ENCODE measurements at places on chromosomes 3 and 15. TPM values are rescaled to one million over a fixed set of nuclear protein-coding genes. Genes with fewer than 3 reads are reported as not detected.

AGTR1 gene
- total RNA-seq: 35.2 TPM

- H3K27me3 ChIP-seq: no peaks in the 10 kb centered on the region
- no peaks in the 10 kb centered on the region for H3K4me1 ChIP-seq
- no peak overlapping the region for H3K27ac ChIP-seq
- no peak overlapping the region for H3K4me3 ChIP-seq
- no peaks in the 10 kb centered on the region for H3K36me3 ChIP-seq
- DNase-seq: no peak
Observed at GRCh38 chr3:48280881-48281280, 40.0 kb downstream of the ZNF589 start.

GRCh38 chr3:58184309-58184981, 26.3 kb downstream of the DNASE1L3 start:
- H3K27me3 ChIP-seq: no peaks in the 10 kb centered on the region
- H3K4me1 ChIP-seq: no peaks in the 10 kb centered on the region
- no peak for DNase-seq
- no peaks in the 10 kb centered on the region for H3K36me3 ChIP-seq
- H3K27ac ChIP-seq: no peak overlapping the region
- no peak overlapping the region for H3K4me3 ChIP-seq

GRCh38 chr3:71463617-71464016, 119.9 kb downstream of the FOXP1 start:
- H3K36me3 ChIP-seq: no peaks in the 10 kb centered on the region
- H3K4me1 ChIP-seq: peaks cover 17% of the 10 kb centered on the region

- no peaks in the 10 kb centered on the region for H3K4me1 ChIP-seq
- H3K36me3 ChIP-seq: peaks cover 27% of the 10 kb centered on the region
- H3K27ac ChIP-seq: peak overlapping the region; percentile 78
- DNase-seq: no peak
Observed at GRCh38 chr15:64747578-64747977, 27.8 kb downstream of the RBPMS2 start.

DNA sequence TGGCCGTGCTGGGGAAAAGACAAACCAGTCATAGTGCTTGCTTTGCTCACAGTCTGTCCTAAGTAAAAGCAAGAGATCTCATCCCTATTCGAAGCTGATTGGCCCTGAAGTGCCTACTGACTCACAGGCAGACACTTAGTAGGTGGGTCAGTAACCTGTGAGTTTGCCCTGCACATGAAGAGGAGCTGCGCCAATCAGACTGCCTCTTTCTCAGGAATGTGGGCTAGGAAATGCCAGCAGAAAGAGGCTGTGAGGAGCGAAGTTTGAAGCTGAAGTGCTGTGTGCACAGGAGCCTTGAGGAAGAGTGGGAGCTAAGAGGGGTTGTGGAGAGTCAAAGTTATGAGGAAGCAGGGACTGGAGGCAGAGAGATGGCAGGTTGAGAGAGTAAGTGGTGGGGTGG, 126.8 kb downstream of the IL20RB start:
- DNase-seq: no peak
- no peak overlapping the region for H3K4me3 ChIP-seq
- no peaks in the 10 kb centered on the region for H3K27me3 ChIP-seq
- H3K27ac ChIP-seq: no peak overlapping the region

- H3K4me1 ChIP-seq: no peaks in the 10 kb centered on the region
- no peak overlapping the region for H3K4me3 ChIP-seq
- no peak overlapping the region for H3K27ac ChIP-seq
Observed at GRCh38 chr3:13189639-13190377, 116.6 kb upstream of the IQSEC1 start.

- H3K4me3 ChIP-seq: no peak overlapping the region
- no peak for DNase-seq
- peaks cover 10% of the 10 kb centered on the region for H3K4me1 ChIP-seq
- H3K36me3 ChIP-seq: no peaks in the 10 kb centered on the region
Observed at GRCh38 chr3:160885791-160886286, 129.8 kb downstream of the PPM1L start.

DNAH12 gene
- not detected for total RNA-seq

DNA sequence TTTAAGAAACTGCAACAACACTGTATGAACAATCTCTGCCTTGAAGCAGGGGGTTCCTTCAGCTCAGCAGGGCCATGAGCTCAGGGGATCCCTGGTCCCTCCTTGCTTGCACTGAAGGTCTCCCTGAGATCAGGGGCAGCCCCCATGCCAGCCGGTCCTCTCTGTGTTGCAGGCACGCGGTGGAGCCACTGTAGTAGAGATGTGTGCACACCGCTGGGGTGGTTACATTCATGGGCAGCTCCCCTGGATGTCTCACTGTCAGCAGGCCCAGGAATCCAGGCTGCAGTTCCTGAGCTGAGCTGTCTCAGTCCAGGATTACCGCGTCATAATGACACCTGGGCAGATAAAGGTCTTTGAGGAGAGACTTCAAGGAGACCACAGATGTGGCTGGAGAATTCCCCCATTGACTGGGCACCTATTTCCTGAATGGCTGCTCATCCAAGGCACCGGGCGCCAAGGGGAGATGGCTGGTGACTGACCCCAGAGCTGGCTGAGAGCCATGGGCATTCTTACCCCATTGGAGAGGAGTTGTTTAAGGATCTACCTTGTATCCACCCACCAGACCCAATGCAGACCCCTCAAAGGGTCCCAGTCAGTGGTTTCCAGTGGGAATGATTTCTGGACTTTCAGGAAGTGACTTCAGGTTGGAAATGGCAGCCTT, 10.4 kb upstream of the KLF13 start:
- no peak for DNase-seq
- no peak overlapping the region for H3K27ac ChIP-seq
- no peak overlapping the region for H3K4me3 ChIP-seq

DNA sequence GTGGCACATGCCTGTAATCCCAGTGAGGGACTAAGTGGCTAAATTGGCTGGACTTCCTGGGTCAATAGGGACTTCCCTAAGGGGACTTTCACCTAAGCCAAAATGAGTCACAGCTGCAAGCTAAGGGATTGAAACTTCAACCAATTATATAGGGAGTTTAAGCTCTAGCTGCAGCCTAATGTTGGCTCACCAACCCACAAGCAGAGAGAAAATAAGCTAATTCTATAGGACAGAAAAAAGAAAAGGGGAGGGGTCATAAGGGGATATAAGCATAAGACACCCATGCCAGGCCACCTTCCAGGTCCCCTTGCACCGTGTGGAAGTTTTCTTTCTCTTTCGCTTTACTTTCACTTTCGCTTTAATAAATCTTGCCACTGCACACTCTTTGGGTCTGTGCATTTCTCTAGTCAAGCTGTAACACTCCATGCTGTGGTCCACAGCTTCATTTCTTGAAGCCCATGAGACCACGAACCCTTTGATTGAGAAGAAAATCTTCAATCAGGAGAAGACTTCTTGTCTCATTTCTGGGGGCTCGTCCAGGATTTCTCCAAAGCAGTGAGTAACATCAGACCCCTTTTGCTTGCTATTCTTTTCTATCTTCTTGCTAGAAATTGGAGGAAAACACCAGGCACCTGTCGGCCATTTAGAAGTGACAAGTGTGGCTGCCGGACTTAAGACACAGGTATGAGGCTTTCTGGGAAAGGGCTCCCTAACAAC, 192.3 kb downstream of the IGSF11 start:
- no peaks in the 10 kb centered on the region for H3K4me1 ChIP-seq
- H3K36me3 ChIP-seq: no peaks in the 10 kb centered on the region

NAALADL2 gene
- 2.5 TPM for total RNA-seq

TMEM40 gene
- total RNA-seq: 1.8 TPM

LRRC49 gene
- 23.4 TPM for total RNA-seq

SPTSSB gene
- total RNA-seq: not detected

DNA sequence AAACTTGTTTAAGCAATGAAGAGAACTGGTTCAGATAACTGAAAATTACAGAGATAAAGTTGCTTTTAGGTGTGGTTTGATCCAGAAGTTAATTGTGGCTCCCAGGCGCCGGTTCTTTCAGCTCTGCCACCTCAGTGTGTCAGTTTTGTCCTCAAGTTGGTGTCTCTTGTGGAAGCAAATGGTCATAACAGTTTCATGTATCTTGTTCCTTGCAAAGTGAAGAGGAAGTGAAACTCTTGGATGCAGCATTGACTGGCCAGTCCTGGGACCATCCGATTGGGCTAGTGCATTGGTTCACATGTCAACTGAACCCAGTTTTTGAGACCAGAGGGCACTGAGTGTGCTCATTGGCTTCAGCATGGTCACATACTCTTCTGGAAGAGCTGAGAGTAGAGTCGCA, 181.4 kb upstream of the GRM7 start:
- no peaks in the 10 kb centered on the region for H3K4me1 ChIP-seq
- H3K27me3 ChIP-seq: no peaks in the 10 kb centered on the region
- no peaks in the 10 kb centered on the region for H3K36me3 ChIP-seq
- H3K27ac ChIP-seq: no peak overlapping the region
- no peak overlapping the region for H3K4me3 ChIP-seq

DNA sequence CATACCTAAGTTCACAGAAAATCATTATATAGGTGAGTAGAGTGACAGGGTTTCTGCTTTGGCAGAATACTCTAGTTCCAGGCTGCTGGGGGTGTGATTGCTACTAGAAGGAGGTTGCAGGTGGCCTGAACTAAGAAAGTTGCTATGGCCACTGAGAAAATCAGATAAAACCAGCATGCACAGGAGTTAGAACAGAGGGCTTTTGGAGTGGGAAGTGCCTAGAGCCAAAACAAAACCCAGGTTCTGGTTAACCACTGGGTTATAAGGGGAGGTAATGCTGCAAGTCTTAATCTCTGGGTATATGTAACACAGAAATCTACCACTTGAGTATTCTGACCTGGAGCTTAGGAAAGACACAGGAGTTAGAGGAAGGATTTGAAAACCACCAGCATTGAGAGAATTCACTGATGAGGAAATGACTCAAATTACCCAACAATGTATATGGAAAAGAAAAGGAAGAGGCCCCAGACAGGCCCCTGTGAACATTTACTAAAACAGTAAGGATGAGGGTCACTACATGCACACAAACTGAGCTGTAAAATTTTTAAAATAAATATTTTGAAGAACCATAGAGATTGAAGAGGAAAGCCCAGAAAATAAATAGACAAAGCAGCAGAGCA, 60.0 kb downstream of the PLOD2 start:
- H3K4me1 ChIP-seq: peaks cover 6% of the 10 kb centered on the region
- no peak for DNase-seq
- H3K36me3 ChIP-seq: peaks cover 31% of the 10 kb centered on the region
- H3K4me3 ChIP-seq: no peak overlapping the region
- no peaks in the 10 kb centered on the region for H3K27me3 ChIP-seq

- no peak for DNase-seq
- H3K27me3 ChIP-seq: no peaks in the 10 kb centered on the region
- no peaks in the 10 kb centered on the region for H3K36me3 ChIP-seq
- no peak overlapping the region for H3K4me3 ChIP-seq
Observed at GRCh38 chr3:67109651-67110204, 111.6 kb downstream of the KBTBD8 start.

DNA sequence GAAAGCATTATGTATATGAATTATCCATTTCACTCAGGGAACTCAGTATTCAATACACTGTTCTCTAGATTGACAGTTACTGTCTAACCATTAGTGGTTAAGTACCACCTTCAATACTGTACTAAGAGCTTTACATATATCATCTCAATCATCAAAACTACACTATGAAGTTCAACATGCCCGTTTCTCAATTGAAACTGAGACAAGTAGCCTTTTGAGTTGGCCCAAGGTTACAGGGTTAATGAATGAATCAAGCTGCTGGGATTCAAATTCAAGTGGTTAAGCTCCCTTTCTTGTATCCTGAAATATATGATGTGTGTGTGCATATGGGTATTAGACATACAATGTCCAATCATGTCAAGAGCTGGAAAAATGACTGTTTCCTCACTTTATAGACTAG, 5.8 kb downstream of the TASOR start:
- no peaks in the 10 kb centered on the region for H3K27me3 ChIP-seq
- DNase-seq: no peak
- no peak overlapping the region for H3K4me3 ChIP-seq
- H3K36me3 ChIP-seq: peaks cover 5% of the 10 kb centered on the region
- no peak overlapping the region for H3K27ac ChIP-seq
- H3K4me1 ChIP-seq: peaks cover 14% of the 10 kb centered on the region

FOXP1 gene
- total RNA-seq: 39.2 TPM

- H3K27ac ChIP-seq: peak overlapping the region; percentile 95
- peaks cover 34% of the 10 kb centered on the region for H3K4me1 ChIP-seq
- H3K36me3 ChIP-seq: peaks cover 4% of the 10 kb centered on the region
- H3K4me3 ChIP-seq: peak overlapping the region; percentile 75
Observed at GRCh38 chr3:64687086-64687780, 567 bp downstream of the ADAMTS9 start.

GPR62 gene
- total RNA-seq: 0.12 TPM

SAMD7 gene
- not detected for total RNA-seq

GRCh38 chr3:186519021-186519658, 25.0 kb downstream of the CRYGS start:
- H3K27ac ChIP-seq: no peak overlapping the region
- no peaks in the 10 kb centered on the region for H3K27me3 ChIP-seq
- H3K4me1 ChIP-seq: no peaks in the 10 kb centered on the region
- H3K36me3 ChIP-seq: no peaks in the 10 kb centered on the region

- H3K27me3 ChIP-seq: no peaks in the 10 kb centered on the region
- peak overlapping the region; percentile 90 for H3K27ac ChIP-seq
- H3K4me1 ChIP-seq: peaks cover 68% of the 10 kb centered on the region
Observed at GRCh38 chr3:49410066-49410845, 1.5 kb downstream of the RHOA start.

TNFSF10 gene
- 12.6 TPM for total RNA-seq

GRCh38 chr3:115062009-115062408, 85.1 kb downstream of the ZBTB20 start:
- H3K27ac ChIP-seq: no peak overlapping the region
- DNase-seq: no peak
- no peaks in the 10 kb centered on the region for H3K27me3 ChIP-seq
- H3K4me3 ChIP-seq: no peak overlapping the region

DNA sequence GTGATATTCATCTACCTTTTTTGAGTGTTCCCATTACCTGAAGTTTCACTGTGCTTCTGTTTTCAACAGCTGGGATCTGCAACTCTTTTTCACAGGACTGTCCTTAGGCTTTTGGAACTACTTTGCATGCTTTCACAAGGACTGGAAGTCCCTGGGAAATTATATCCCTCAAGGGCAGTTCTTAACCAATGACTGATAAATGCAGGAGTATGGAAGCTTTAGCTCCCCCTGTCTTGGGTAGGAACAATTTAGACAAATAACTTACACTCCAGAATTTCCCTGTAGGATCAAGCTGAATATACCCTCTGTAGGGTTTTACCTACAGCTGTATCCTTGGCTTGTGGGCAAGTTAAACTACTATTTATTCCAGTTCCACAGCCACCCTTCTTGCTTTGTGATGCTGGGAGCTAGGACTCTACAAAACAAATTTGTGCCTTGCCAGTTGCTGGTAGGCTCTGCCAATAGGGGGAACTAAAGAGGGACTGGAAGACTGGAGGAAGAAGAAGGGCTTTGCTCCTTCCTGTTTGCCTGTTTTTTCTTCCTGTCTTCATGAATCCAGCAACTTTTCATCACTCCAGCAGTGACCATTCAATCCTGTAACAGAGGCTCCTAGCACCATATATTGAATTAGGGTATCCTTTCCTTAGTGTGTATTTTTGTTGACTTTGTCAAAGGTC, 6.8 kb upstream of the ZNF280D start:
- no peak overlapping the region for H3K27ac ChIP-seq
- no peaks in the 10 kb centered on the region for H3K27me3 ChIP-seq
- H3K4me3 ChIP-seq: no peak overlapping the region
- H3K36me3 ChIP-seq: no peaks in the 10 kb centered on the region
- no peaks in the 10 kb centered on the region for H3K4me1 ChIP-seq
- DNase-seq: no peak
